Kasumi-1 (cell line): ENCODE measurements at places on chromosomes 4 and X.

DNA sequence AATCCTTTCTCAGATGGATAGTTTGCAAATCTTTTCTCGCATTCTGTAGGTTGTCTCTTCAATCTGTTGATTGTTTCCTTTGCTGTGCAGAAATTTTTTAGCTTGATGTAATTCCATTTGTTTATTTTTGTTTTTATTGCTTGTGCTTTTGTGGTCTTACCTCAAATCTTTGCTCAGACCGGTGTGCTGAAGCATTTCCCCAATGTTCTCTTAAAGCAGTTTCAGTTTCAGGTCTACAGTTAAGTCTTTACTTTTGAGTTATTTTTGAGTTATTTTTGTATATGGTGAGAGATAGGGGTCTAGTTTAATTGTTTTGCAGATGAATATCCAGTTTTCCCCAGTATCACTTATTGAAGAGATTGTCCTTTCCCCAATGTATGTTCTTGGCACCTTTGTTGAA lies 18.2 kb upstream of the SLC25A14 start:
- no peak for DNase-seq

DNA sequence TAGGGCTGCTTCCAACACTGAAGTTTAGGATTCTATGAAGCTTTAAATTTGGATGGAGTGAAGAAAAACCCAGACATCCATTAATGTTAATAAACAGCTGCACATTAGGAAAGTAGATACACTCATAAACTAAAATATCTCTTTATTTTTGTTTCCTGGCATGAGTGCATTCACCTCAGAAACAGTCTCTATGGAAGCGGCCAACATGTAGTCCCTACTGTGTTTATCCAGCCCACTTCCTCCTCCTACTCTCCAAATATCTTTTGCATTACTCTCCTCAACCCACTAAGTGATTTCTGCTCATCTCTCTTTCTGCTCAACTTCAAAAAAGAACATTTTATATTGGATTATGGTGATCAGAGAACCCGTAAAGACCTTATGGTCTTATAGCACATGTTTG lies 180.3 kb upstream of the MXRA5 start:
- DNase-seq = no peak

DNA sequence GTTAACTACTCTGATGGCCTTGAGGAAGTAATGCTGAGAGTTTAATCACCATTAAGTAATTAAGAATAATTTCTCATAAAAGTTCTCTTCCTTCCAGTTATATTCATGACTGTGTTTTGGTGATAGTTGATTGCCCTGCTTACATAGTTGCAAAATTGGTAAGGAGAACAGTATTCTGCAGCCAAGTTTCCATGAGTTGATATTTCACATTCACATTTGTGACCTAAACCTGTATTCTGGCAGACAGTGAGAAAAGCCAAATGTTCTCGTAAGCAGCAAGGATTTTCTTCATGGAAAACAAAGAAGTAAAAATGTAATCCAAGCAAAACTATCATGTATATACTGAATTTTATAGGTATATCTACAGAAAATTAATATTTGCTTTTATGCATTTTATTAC lies 187.8 kb upstream of the NUDT6 start:
- no peak for DNase-seq

- DNase-seq = no peak
Measured at GRCh38 chr4:160202802-160203201, 1099.9 kb downstream of the RAPGEF2 start.

- no peak for DNase-seq
Measured at GRCh38 chr4:98890702-98891455, 38.1 kb downstream of the EIF4E start.

DNA sequence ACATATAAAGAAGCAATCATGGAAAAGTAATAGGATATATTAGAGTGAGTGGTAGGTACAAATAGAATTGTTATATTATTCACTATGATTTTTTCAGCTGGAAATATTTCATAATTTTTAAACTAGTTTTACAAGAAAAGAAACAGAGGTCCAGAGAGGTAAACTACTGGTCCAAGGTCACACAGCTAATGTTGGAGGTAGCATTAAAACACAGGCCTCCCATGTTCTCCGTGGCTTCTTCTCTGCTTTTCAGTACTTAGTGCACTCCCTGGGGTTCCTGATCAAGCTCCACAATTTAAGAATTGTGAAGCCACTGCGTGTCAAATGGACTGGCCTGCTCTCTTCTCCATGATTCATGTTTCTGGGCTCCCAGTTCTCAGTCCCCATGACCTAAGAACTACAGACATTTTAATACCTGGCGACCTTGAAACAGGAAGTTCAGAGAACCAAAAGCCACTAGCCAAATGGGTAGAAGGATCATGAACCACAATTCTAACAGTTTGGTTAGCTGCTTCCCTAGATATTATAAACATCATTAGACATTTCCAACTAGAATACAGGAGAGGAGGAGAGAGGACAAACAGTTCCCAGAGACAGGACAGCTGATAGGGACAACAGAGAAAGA lies 172.0 kb upstream of the KLF3 start:
- DNase-seq = no peak
